NCI-H2171 (cell line): ENCODE measurements at places on chromosomes 16 and 17.

GRCh38 chr16:89290887-89291286 is 73.4 kb downstream of the ZNF778 start:
- DNase-seq = no peak

DNA sequence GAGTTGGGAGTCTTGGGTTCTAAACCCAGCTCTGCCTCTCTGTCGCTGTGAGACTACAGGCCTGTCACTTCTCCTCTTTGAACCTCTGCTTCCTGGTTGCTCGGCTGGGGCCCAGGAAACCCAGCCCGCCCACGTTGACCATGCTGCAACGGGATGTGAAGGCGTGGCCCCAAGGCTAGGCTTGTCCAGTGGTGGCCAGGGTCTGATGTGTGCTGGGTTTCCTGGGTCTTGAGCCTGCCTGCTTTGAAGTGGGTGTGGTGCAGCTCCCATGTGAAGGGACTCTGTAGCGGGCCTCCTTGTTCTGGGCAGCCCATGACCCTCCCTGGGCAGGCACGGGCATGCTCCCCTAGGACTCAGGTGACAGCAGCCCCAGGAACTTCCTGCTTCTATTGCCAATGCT is 82.3 kb downstream of the SDR42E1 start:
- no peak for DNase-seq

GRCh38 chr17:64775701-64776570 is 113.8 kb upstream of the SMURF2 start:
- no peak for DNase-seq

DNA sequence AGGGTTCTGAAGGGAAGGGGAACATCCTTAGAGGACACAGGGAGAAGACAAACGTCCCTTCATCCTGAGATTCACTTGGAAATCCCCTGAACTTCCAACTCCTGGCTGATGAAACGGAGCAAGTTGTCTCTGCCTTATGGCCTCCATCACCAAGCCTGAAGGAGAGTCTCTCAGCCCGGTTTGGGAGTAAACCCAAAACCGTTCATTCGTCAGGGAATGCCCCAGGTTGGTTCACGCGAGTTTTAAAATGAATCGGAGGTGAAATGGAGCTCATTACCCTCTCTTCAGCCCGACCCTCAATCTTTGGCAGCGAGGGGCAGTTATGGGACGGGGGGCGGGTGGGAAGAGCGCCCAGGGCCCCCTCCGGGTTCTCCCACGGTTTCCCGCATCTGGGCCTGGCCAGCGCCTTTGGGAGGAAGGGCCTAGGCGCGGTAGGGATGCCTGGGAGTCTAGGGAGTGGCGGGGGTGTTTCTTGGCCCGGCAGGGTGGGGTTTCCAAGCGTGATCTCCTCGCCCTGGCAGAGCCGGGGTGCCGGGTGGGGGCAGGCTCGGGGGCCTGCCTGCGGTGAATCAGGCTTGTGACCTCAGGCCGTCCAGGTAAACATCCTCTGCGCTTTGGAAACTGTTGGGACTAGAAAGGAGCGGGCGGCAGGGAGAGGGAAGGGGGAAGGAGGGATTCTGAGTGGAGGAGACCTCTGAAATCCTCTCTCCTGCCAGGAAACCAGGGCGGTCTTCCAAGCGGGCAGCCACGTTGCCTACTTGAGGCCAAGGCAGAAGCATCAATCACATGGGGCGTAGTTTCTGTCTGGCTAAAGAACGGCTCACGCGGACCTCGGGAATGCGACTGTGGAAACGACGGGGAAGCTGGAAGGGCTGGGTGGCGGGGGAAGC is 24.1 kb upstream of the HOXB13 start:
- DNase-seq = no peak

GRCh38 chr16:16092925-16093627 is 130.2 kb downstream of the ABCC6 start:
- DNase-seq = peak; percentile 64

DNA sequence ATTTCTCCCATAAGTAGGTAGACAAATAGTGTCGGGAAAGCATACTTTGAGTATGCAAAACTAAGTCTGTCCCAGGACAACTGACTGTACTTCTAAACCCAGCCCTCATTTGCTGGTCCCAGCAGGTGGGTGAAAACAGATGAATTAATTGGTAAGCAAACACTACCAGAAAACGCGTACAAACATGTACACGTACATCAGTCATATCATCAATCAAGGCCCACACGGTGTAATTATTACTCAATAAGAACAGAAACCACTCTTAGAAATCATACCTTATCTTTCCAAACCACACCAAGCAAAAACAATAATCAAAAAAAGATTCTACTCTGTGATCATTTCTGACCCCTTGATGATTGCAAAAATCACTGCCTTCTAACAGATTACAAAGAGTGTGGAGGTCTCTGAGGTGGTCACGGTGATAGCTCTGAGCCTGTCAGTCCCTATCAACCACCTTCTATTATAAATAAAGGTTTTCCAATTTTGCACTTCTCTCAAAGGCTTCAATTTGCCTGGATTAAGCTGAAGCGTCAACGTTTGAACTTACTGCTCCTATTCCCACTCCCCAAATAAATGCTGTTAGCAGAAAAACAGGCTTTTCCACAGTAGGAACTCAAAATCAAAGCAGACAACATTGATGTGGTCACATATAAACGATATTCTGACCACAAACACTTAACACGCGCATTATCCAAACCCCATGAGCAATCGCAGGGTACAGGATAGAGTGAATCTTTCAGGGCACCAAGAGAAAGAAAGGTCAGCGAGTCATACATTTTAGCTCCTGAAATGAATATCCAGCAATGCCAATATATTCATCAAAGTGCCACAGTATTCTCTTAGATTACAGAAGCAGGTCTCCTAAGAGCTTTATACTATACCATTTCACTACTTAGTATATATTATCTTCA is 211.9 kb downstream of the STX8 start:
- no peak for DNase-seq

DNA sequence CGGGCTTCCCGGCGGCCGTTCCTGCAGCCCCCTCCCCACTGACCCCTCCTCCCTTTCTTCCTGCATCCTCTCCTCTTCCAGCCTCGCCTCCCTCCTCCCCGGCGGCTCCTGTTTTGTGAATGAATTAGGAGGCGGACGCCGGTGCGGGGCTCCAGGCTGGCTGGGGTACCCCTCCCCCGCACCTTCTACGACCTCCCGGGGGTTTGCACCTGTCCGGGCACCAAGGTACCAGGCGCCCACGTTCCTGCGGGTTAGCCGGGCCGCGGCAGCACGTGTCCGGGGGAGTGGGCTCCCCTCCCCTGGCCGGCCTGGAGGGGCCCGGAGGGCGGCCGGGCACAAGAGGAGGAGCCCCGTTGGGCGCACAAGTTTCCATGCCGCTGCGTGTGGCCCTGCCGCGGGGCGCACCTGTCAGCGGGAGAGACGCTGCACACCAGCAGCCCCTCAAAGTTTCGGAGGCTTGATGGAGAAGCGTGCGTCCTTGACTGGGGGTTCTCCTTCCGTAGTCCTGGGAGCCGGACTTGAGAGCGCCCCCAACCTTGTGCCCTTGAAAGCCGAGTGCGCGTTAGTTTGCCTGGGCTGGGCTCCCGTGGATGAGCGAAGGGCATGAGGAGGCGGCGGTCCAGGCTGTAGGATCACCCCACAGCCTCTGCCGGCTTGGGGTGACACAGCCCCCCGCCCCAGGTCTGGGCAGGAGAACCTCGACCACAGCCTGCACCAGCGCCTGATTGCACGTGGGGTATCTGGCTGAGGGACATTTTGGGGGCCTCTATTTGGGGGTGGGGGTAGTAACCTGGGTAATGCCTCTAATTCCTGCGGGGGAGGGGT is 1.2 kb downstream of the HAS3 start:
- DNase-seq = no peak

DNA sequence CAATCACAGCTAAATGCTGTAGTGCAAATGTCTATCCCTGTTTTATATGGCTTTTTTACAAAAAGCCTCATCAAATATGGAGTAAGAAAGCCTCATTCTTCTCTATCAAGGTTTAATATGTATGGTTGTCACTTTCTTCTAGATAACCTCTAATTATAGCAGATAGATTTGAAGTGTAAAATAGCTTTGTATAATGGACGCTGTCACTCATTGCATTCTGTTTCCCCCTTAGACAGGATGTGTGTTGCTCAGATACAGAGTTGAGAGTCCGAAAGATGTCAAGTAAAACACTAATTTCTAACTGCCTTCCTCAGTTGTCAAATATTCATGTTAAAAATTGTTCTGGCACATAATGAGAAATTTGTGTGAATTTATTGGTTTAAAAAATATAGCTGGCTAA is 88.0 kb downstream of the NLK start:
- DNase-seq = no peak

- DNase-seq = no peak
These were observed 29.1 kb downstream of the HS3ST3B1 start for GRCh38 chr17:14329900-14330491.

- no peak for DNase-seq
These were observed 345.8 kb downstream of the SOX9 start for GRCh38 chr17:72466606-72467005.

DNA sequence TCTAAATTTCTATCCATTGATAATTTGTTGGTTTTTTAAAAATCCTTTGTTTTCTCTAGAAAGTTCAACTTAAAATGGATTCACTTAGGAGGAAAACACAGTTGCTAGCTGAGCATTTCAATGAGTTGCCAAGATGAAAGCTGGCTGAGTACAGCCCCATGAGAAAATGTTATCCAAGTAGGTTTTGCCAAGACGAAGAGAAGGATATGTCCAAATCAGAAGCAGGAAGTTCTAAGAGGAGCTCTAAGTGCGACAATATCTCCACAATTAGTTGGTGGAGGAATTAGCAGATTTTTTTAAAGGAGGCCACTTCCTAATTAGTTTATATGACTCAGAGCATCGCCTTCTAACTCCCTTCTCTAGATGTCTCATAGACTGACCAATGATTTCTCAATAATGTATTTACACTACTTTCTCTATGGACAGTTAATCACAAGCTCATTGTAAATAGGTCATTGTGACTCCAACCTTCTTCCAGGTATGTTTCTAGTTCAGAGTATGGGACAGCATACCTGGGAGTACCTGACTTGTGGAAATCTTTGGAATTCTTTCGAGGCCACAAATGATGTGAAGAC is 873.3 kb upstream of the SOX9 start:
- no peak for DNase-seq

GRCh38 chr17:49242813-49243212 is 12.2 kb upstream of the PHOSPHO1 start:
- DNase-seq = no peak

GRCh38 chr16:80735846-80736245 is 68.6 kb downstream of the CDYL2 start:
- no peak for DNase-seq

- no peak for DNase-seq
These were observed 81.2 kb downstream of the GNAO1 start for GRCh38 chr16:56272583-56272894.

DNA sequence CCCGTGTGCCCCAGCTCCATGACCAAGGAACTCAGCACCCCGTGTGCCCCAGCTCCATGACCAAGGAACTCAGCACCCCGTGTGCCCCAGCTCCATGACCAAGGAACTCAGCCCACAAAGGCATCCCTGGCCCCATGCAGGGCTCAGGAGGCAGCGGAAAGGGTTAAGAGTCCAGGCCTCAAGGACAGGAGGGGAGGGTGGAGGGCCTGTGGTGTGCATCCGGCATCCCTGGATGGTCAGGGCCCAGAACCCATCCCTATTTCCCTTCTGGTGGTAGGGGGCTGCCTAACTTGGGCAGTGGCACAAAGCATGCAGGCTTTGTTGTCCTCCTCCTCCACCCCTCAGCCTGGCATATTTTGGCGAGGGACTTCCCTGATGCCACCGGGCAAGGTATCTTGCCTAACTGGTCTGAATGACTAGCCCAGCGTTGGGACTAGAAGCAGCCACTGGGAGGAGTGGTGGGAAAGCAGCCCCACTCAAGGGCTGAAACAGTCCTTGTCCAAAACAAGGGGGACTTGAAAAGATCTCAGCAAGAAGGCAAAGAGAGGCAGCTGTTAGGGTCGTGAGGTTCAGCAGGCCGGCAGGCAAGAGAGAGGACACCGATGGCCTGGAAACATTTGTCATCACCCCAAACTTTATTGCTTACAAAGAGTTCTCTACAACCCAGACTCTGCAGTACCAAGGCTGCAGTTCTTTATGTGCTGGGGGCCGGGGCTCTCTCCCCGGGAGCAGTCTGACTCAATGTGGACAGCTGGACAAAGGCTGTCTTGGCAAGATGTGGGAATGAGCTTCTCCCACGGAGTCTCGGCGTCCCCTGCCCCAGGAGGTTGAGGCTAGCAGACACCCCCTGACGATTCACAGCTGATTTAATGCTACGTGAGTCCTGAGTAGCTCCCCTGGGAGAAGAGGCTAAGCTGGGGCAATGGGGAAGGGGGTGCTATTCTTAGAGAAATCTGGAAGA is 902 bp upstream of the SPATA32 start:
- DNase-seq = no peak

DNA sequence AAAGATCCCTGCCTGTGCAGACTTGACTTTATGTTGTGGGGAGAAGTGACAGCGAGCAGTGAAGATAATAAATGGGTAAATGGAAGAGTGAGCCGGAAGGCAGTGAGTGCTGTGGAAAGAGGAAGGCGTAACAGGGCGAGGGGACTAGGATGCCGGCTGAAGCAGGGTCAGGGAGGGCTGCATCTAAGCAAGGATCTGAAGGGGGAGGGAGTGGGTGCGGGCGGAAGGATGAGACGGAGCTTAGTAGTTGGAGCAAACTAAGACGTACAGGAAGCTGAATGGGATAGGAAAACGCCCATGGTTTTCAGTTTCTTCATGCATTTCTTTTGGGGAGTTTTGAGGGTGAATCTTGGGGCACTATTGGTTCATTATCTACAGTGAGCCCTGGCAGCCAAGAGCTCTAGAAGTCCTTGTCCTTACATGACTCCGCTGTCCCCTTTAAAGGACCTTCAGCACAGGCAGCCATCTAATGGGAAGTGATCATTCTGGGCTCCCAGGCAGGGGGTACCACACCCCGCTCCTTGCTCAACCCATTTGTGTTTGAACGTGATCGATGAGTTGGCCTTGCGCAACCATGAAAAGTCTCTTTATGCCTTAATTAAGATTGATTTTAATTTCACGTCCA is 10.4 kb upstream of the NAT9 start:
- no peak for DNase-seq

DNA sequence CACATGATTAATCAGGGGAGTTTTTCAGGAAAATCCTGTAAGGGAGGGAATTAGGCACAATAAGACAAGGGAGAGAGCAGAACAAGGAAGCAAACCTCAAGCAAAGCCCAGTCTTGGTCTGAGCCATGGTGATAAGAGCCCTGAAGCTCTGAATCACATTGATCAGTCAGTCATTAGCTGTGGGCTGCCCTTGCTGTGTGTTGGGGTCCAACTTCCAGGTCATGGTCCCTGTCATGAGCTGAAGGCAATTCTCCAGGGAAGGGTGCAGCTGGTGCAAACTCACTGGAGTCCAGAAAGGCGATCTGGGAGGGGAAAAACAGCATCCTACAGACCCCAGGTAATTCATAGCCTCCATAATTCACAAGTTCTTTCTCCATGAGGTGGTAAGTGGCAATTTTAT is 89.9 kb downstream of the CYLD start:
- DNase-seq = no peak

DNA sequence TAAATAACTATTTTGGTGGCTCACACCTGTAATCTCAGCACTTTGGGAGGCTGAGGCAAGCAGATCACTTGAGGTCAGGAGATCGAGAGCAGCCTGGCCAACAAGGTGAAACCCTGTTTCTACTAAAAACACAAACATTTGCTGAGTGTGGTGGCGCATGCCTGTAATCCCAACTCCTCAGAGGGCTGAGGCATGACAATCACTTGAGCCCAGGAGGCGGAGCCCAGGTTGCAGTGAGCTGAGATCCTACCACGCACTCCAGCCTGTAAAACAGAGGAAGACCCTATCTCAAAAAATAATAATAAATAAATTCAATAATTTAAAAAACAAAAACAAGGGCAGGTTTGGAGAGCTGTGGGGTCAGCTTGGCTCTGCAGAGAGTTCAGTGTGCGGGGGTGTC is 5.7 kb upstream of the SLC4A1 start:
- no peak for DNase-seq
